Left kidney (tissue), 8 donors: ENCODE measurements at places on chromosomes 12 and 14. TPM values are rescaled to one million over a fixed set of nuclear protein-coding genes. Genes with fewer than 3 reads are reported as not detected.

The CNTN1 gene
- polyA plus RNA-seq, result 35.7 TPM

The FBXO21 gene
- 61.0 TPM for polyA plus RNA-seq

The PLEK2 gene
- 1.2 TPM for polyA plus RNA-seq

The PTPRO gene
- 257 TPM for polyA plus RNA-seq

The CLEC4D gene
- polyA plus RNA-seq, result 0.43 TPM

The MRPL52 gene
- 81.9 TPM for polyA plus RNA-seq

The SLC16A7 gene
- 6.6 TPM for polyA plus RNA-seq

GRCh38 chr14:78417532-78417931, 247.4 kb downstream of the NRXN3 start:
- no peak for DNase-seq

DNA sequence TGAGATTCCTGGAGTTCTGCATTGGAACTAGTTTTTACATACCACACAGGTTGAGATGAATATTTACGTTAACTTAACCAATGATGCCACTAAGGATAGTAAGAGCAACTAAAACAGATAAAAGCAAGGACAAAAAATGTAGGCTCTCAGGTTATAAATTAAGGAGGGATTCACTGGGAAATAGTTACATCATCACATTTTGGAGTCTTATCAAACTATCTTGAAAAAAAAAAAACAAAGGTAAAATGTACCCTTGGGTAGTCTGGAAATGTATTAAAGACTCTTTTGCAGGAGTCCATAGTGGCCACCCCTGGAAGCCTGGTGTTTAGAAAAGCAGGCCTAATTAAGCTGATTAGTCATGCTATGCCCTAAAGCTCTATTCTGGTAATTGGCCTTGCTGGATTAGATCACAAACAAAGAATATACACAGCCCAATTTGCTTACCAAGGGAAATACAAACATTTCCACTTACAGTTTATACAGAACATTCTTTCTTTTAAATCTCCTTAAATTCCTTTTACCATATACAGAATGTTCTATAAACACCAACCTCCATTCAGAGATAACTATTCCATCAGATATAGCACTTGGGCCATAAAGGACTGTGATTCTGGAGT, 39.3 kb downstream of the SLC25A47 start:
- no peak for DNase-seq

GRCh38 chr12:128974881-128975280, 121.6 kb downstream of the GLT1D1 start:
- DNase-seq, result no peak

- no peak for DNase-seq
Measured at GRCh38 chr12:89062996-89063395, 289.3 kb downstream of the DUSP6 start.

- DNase-seq, result no peak
Measured at GRCh38 chr14:101457301-101457935, 103.9 kb upstream of the DIO3 start.

DNA sequence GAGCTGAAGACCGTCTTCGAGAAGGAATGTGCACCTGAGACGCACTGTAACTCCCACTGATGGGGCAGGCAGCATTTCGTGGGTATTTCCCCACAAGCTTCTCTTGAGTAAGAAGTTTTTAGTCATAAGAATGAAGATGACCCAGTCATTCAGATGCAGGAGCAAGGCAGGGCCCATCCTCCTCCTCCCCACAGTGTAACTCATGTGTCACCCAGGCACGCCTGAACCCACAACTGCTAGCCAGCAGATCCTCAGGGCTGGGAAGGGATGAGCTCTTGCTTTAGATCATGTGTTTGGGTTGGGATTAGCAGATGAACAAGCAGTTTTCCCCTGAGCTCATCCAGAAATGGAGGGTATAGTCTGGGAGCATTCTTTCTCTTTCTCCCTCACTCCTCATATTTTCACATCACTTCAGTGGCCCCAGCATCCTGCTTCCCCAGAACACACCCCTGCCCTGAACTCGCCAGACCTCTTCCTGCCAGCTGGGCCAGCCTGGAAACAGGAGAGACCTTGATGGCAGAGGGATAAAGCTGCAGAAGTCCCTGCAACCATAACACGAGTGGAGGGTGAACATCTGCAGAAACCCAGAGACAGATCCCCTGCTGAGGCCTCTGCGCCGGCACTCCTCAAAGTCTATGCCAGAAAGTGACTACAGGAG, 73.3 kb downstream of the B4GALNT3 start:
- DNase-seq, result no peak

DNA sequence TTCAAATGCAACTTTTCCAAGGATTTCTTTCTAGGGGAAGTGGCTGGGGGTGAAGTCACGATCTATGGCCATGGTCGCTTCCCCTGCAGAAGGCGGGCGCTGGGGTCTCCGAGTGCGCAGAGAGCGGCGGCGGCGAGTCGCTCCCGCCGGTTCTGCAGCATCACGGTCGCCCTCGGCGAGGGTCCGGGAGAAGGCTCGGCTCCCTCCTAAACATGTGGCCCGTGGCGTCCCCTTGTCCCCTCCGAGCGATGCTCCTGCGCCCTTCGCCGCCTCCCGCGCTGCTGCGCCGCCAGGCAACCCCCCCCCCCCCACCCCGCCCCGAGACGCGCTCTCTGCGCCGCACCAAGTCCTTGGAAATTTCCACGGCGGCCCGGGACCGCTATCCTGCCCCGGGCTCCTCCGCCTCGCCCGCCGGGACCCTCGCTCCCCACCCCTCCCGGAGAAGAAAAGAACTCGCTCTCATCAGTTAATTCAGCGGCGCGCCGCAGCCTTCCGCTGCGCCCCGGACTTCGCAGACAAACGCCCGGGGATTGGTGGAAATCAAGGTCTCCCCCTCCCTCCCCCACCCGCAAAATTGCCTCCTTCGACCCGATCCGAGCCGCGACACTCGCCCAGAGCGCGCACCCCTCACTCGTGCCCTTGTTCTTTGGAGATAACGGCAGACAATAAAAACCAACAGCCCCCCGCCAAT, at the start of gene ST8SIA1:
ST8SIA1 (minus strand) TSS at position 298 of the 691 bp plus-strand sequence. CDS start 475 bp downstream, outside the sequence.
- no peak for DNase-seq

GRCh38 chr12:45458854-45459807, 243.2 kb downstream of the ANO6 start:
- DNase-seq, result no peak

GRCh38 chr12:130491421-130492357, 154.0 kb downstream of the PIWIL1 start:
- DNase-seq, result no peak

DNA sequence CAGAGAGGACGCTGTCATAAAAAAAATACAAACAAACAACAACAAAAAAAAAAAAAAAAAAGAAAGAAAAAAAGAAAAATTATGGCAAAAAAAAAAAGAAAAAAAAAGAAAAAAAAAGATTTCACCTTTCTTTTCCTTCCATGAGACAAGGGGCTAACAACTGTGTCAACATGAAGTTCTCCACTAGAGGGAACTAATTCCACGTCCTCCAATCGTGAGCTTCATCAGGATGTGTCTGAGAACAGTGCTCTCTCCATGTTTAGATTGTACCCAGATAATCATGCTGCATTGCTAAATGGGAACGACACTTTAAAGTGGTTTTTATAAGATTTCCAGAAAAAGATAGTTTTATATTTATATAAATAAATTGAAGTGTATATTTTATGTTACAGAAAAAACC, 96.2 kb upstream of the PTPRB start:
- peak; percentile 85 for DNase-seq

DNA sequence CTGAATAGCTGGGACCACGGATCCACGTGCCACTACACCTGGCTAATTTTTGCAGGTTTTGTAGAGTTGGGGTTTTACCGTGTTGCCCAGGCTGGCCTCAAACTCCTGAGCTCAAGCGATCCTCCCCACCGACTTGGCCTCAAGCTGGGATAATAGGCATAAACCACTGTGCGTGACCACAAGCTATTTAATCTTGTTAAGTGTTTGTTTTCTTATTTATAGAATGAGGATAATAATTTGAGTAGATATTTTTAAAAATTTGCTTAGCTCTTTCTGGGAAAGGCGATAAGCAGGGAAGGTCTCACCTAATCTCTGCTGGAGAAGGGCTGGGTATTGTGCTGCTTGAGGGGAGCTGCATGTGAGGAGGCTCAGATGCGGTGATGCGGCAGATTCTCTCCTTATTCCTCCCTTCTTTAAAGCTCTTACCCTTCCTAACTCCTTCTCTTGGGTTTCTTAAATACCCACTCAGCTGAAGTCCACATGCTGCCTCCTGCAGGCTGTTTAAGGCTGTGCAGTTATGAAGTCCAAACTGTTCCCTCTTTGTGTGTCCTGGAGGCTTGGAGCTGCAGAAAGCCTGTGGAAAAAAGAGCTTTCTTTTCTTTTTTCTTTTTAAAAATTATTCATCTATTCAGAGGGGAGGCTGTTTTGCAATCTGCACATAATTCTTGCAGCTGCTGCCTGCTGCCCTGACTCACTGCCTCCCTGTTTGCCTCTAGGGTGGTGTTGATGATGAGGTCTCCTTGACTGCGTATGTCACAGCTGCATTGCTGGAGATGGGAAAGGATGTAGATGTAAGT, 37.9 kb downstream of the A2ML1 start:
- peak; percentile 34 for DNase-seq

GRCh38 chr14:20751963-20752562, 6.4 kb downstream of the EDDM3A start:
- no peak for DNase-seq

- peak; percentile 60 for DNase-seq
Measured at GRCh38 chr12:30874455-30875321, 51.9 kb upstream of the TSPAN11 start.

DNA sequence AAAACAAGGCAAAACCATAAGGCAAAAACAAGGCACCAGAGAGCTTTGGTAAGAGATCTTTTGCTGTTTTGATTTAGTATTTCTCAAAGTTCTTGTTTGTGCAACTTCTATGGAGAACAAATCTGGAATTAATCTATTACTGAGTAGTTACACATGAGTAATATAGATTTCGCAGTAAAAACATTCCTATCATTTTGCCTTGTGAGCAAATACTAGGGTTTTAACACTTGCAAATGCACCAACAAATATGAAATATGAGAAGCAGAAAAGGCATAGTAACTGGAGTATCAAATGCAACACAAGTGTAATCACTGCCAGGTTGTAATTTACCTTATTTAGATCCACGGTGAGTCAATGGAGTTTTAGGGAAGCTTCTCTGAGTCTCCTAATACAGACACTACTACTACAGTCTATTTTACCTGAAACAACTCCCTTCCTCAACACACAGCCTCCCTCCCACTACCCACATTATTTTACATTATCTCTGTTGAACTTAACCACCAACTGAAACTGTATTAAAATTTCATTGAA, 324.1 kb downstream of the FLRT2 start:
- DNase-seq, result no peak

- DNase-seq, result no peak
Measured at GRCh38 chr12:104865080-104865479, 93.0 kb downstream of the SLC41A2 start.

DNA sequence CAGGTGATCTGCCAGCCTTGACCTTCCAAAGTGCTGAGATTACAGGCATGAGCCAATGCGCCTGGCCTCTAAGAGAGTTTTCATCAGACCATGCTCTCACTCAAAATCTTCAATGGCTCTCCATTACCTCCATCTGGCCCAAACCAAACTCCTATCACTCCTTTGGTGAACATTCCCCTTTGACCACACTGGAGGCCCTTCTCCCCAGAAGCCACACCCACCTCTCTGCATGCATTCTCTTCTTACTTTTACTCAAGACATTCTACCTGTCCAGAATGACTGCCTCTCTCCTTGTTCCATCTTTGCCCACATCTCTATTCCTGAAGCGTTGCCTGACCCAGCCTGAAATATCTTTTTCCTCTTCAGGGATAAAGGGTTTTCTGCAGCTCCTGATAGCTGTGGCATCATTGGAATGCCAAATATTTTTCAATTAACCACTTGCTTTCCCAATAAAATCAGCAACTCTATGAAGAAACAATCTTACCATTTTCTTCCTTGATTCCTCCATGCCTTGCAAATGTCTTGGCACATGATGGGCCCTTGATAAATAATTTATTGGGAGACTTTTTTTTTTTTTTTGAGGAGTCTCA, 15.5 kb downstream of the PLEK2 start:
- DNase-seq, result no peak

- DNase-seq, result no peak
Measured at GRCh38 chr12:14701809-14702568, 5.6 kb upstream of the GUCY2C start.

DNA sequence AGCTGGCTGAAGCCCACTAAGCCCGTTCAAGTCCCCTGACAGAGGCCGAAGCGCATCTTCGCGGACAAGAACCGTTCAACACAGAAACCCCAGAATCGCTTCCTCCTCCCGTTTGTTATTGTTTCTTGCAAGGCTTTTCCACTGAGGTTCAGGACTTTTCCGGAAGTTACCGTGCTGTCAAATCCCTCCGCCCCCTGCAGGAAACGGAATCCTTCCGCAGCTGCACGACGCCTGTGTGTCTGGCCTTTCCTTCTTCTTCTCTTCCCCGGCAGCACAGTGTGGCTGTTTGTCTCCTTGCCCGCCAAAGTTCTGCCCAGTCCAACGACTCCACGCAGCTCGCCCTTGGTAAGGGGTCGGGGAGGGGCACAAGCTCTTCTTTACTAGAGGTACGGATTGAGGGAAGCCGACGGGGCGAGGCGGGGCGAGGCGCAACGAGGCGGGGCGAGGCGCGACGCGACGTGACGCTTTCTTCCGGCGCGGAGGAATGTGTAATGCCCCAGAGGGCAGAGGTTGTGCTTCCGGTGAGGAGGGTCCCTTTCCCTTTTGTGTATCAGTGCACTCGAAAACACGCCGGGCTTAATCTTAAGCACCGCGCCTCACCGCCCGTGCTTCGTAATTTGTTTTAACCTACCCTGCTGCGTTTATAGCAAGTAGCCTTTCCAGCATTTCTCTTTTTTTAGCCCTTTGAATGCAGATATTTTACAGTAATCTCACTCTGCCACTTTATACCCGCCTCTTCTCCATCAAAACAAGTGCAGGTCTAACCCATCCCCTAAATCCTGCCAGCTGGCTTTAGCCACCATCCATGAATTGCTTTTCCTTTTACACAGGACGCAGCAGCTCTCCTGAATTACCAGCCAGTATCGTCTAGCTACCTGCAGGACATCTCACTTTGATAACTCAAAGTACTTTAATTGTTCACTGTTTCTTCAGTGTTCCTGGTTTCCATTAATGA, at the start of gene KDM5A:
KDM5A (minus strand) TSS at position 179 of the 955 bp plus-strand sequence. CDS start 229 bp downstream, outside the sequence.
- peak; percentile 95 for DNase-seq

- no peak for DNase-seq
Measured at GRCh38 chr12:6384499-6385436, 806 bp downstream of the LTBR start.

DNA sequence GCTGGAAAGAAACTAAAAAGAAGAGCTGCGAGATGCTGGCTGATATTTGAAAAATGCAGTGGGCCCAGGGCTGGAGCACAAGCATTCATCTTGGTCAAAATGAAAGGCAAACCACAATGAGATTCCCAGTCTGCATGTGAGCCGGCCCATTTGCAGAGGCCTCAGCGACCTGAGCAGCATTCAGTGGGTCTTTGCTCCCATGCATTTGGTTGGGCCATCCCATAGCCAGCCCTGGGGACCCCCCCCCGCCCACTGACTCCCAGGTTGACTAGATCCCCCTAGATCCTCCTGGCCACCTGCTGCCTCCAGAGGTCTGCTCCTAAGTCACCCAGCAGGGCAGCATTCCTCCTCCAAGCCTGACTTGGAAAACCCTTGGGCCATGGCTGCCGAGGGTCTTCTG, 59.8 kb downstream of the PRMT8 start:
- DNase-seq, result no peak
